ENCODE measurements at places on chromosomes 2 and 18. TPM values are rescaled to one million over a fixed set of nuclear protein-coding genes. Genes with fewer than 3 reads are reported as not detected.

DNA sequence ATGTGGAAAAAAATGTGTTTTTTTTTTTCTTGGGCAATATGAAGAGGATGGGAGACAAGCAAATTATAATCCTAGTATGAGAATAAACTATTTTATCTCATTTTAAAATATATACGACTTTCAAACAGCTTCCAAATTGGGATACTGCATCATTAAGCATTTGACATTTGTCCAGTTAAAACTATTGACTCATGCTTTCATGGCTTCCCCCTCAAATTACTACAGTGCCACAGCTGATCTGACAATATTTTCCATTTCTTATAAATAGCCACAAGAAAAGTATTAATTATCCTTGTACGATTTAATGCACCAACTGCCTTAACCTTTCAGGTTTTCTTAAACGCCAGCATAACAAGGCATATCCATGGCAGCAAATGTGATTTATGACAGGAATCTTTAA is 1134.8 kb upstream of the ZEB2 start:
- no peak for DNase-seq
- no peaks in the 10 kb centered on the region for H3K27me3 ChIP-seq
- H3K4me1 ChIP-seq = no peaks in the 10 kb centered on the region
- no peaks in the 10 kb centered on the region for H3K36me3 ChIP-seq
- no peak overlapping the region for H3K27ac ChIP-seq

- peak overlapping the region; percentile 54 for H3K4me3 ChIP-seq
- no peak for DNase-seq
- H3K27ac ChIP-seq = peak overlapping the region; percentile 100
- peaks cover 13% of the 10 kb centered on the region for H3K36me3 ChIP-seq
- peaks cover 93% of the 10 kb centered on the region for H3K4me1 ChIP-seq
- no peaks in the 10 kb centered on the region for H3K27me3 ChIP-seq
Measured at GRCh38 chr2:218285604-218286003, 6.7 kb downstream of the TMBIM1 start.

- no peak overlapping the region for H3K27ac ChIP-seq
- DNase-seq = no peak
- H3K27me3 ChIP-seq = no peaks in the 10 kb centered on the region
- H3K4me1 ChIP-seq = no peaks in the 10 kb centered on the region
- H3K36me3 ChIP-seq = no peaks in the 10 kb centered on the region
Measured at GRCh38 chr2:232458051-232458660, 2.2 kb downstream of the ALPI start.

The POTEI gene
- not detected for total RNA-seq

The ENOSF1 gene
- 53.5 TPM for total RNA-seq
